ENCODE measurements at places on chromosomes 7 and 10.
A peak's percentile ranks its signal among the peaks of the same experiment; 100 is the strongest.

GRCh38 chr10:121448766-121449421 is 149.3 kb downstream of the FGFR2 start:
- no peaks in the 10 kb centered on the region for H3K4me1 ChIP-seq
- no peak overlapping the region for H3K27ac ChIP-seq
- no peak for DNase-seq
- H3K4me3 ChIP-seq, result no peak overlapping the region

- H3K36me3 ChIP-seq, result no peaks in the 10 kb centered on the region
- peaks cover 2% of the 10 kb centered on the region for H3K4me1 ChIP-seq
- no peak overlapping the region for H3K27ac ChIP-seq
- no peak overlapping the region for H3K4me3 ChIP-seq
- no peak for DNase-seq
Measured at GRCh38 chr7:100441641-100442535, 5.6 kb upstream of the PPP1R35 start.

DNA sequence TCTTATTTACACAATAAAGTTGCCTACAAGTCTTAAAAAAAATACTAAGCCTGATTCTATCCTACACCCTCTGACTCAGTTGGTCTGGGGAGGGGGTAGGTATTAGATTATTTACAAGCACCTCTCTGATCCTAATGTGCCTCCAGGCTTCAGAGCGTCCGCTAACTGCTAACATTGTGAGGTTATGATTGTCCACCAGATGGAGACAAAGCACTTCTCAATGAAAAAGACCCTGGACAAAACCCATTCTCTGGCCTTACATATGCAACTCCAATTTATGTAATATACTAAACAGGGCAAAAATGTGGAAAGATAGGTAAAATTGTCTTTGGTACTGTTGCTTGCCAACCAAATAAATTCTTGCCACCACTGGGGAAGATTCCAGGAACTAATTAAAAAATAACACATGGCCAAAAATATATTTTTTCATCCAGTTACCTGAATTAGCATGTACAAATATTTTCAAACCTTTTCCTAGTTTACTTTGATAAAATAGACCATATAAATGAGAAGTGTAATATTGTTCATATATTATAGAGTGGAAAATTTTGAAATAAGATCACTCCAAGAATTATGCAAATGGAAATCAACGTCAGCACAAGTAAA is 92.4 kb downstream of the KIF20B start:
- DNase-seq, result no peak
- no peaks in the 10 kb centered on the region for H3K4me1 ChIP-seq
- H3K27me3 ChIP-seq, result no peaks in the 10 kb centered on the region
- no peak overlapping the region for H3K4me3 ChIP-seq

DNA sequence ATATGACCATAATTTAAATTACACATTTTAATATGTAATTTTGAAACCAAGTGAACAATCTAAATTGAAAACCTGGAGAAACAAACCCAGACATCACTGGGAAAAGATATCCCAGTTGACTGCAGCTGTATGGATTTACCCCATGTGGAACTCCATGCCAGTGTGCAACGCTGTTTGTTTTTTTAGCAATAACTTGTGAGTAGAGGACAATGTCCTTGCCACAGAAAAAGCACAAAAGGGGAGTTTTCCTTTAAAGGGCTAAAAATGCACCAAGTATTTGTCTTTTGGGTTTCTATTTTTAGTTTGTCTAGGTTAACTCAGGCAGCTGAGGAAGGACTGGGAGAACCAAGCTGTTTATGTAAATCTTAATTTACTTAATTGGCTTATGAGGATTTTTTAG is 15.1 kb upstream of the COL17A1 start:
- H3K27ac ChIP-seq, result no peak overlapping the region
- no peaks in the 10 kb centered on the region for H3K36me3 ChIP-seq
- H3K4me3 ChIP-seq, result no peak overlapping the region
- no peaks in the 10 kb centered on the region for H3K27me3 ChIP-seq

DNA sequence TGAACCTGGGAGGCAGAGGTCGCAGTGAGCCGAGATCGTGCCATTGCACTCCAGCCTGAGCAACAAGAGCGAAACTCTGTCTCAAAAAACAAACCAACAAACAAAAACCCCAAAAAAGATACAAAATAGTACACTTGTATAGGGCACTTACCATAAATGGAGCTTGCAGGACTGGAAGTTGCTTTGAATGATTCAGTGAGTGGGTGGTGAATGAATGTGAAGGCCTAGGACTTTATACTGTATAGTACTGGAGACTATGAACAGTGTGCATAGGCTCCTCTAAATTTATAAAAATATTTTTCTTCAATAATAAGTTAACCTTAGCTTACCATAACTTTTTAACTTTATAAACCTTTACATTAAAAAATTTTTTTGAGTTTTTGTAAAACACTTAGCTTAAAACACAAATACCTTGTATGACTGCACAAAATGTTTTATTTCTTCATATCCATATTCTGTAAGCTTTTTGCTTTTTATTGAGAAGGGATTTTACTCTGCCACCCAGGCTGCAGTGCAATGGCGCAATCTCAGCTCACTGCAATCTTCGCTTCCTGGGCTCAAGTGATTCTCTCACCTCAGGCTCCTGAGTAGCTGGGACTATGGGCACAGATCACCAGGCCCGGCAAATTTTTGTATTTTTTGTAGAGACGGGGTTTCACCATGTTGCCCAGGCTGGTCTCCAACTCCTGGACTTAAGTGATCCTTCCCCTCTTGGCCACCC is 6.9 kb upstream of the H2AZ2 start:
- no peak overlapping the region for H3K4me3 ChIP-seq
- DNase-seq, result no peak
- no peaks in the 10 kb centered on the region for H3K36me3 ChIP-seq
- no peak overlapping the region for H3K27ac ChIP-seq
- no peaks in the 10 kb centered on the region for H3K4me1 ChIP-seq
- H3K27me3 ChIP-seq, result no peaks in the 10 kb centered on the region

DNA sequence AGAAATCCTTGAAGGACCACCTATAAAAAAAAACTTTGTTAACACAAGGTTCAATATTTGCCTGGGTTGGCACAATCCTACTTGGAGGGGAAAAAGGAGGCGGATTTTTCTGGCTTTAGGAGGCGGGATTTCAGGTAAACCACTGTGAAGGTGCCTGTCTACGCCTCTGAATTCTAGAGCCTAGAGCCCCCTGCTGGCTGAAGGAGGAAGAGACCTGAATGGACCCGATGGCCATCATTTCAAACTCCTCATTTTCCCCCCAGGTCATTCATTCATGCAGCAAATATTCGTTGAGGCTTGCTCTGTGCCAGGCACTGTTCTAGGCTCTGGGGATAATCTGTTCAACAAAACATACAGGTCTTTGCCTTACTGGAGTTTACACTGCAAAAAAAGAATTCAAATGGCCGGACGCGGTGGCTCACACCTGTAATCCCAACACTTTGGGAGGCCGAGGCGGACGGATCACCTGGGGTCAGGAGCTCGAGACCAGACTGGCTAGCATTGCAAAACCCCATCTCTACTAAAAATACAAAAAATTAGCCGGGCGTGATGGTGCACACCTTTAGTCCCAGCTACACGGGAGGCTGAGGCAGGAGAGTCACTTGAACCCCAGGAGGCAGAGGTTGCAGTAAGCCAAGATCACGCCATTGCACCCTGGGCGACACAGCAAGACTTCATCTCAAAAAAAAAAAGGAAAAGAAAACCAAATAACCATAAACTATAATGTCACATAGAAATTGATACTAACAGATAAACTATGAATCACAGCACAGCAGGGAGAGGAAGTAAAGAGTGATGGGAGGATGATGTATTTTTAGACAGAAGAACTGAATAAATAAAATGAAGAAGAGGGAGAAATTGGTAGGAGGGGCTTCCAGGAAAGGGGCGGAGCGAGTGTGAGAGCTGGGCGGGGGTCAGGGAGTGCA is 90.1 kb upstream of the NFE2L3 start:
- no peak overlapping the region for H3K27ac ChIP-seq
- DNase-seq, result no peak
- no peaks in the 10 kb centered on the region for H3K36me3 ChIP-seq
- H3K4me3 ChIP-seq, result no peak overlapping the region

- H3K27ac ChIP-seq, result no peak overlapping the region
- no peaks in the 10 kb centered on the region for H3K36me3 ChIP-seq
- no peaks in the 10 kb centered on the region for H3K27me3 ChIP-seq
- peak; percentile 47 for DNase-seq
Measured at GRCh38 chr7:50480797-50481196, 30.6 kb upstream of the FIGNL1 start.

DNA sequence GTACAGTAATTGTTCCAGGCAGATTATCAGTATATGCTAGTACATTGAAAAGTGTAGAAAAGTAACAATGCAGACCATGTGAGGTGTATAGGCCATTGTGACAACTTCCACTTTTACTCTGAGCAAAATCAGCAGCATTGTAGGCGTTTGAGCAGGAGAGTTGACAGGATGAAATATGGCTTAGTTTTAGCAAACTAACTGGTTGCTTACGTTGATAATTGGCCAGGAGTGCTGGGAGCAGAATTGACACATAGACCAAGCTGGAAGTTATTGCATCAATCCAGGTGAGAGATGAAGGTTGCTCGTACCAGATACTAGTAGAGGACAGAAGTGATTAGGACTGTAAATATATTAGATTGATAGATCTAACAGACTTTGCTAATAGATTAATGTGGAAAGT is 46.0 kb downstream of the LCOR start:
- no peak overlapping the region for H3K27ac ChIP-seq
- H3K27me3 ChIP-seq, result no peaks in the 10 kb centered on the region
- no peaks in the 10 kb centered on the region for H3K36me3 ChIP-seq
- peaks cover 51% of the 10 kb centered on the region for H3K4me1 ChIP-seq
- H3K4me3 ChIP-seq, result no peak overlapping the region
- no peak for DNase-seq

DNA sequence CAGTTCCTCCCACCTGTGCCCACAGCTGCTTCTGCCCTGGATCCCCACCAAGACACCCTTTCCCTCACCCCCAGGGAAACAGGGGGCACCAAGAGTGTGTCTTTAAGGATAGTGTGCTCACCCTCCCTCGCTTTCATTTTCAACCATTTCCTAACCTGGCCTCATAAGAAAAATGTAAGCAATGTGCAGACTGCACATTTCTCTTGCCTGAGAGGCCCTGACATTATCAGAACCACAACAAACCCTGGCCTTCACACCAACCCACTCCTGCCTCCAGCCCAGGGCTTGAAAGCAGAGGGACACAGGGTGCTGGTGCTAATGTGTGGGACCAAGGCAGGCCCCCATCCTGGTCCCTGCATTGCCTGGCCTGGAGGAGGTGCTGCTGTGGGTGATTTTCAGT is 11.0 kb upstream of the IMPDH1 start:
- no peaks in the 10 kb centered on the region for H3K4me1 ChIP-seq
- no peak for DNase-seq
- no peaks in the 10 kb centered on the region for H3K27me3 ChIP-seq

- H3K4me3 ChIP-seq, result no peak overlapping the region
- H3K36me3 ChIP-seq, result no peaks in the 10 kb centered on the region
- H3K4me1 ChIP-seq, result peaks cover 71% of the 10 kb centered on the region
- no peak overlapping the region for H3K27ac ChIP-seq
- DNase-seq, result no peak
- no peaks in the 10 kb centered on the region for H3K27me3 ChIP-seq
Measured at GRCh38 chr7:17932770-17933169, 7.5 kb downstream of the SNX13 start.

DNA sequence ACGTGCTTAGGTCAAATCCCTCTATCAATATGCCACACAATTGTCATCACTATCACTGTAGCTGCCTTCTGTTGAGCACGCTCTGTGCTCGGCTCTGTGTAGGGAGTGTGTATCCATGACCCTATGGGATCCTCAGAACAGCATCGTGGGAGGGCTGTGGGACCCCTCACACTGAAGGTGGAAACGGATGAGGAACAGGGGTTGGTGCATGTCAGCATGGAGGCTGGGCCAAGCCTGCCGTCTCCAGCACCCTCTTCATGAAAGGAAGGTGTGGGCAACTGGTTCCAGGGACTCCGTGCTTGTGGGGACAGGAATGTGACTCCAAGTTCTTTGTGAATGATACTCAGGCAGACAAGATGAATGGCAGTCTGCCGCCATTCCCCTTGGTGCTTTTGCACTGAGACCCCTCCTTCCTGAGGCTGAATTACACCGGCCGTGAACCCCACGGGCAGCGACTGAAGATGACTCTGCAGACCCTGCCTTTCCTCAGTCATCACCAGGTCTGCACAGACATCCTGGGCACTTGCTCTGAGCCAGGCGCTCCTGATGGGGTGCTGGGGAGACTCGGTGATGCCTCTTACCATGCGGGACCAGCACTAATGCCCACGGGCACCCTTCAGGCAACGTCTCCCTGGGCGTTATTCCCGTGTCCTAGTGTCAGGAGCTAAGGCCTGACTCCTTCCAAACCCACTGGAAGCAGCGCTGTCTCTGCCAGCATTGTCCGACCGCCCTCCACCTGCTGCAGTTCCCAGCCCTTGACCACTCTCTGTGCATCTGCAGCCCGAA is 495.2 kb downstream of the TCERG1L start:
- H3K27ac ChIP-seq, result no peak overlapping the region
- no peaks in the 10 kb centered on the region for H3K27me3 ChIP-seq
- no peak overlapping the region for H3K4me3 ChIP-seq
- no peaks in the 10 kb centered on the region for H3K36me3 ChIP-seq
- peak; percentile 53 for DNase-seq

- no peak for DNase-seq
- no peaks in the 10 kb centered on the region for H3K36me3 ChIP-seq
- H3K27ac ChIP-seq, result no peak overlapping the region
- H3K4me1 ChIP-seq, result no peaks in the 10 kb centered on the region
- no peak overlapping the region for H3K4me3 ChIP-seq
- H3K27me3 ChIP-seq, result no peaks in the 10 kb centered on the region
Measured at GRCh38 chr7:96045919-96046318, 273.6 kb downstream of the DYNC1I1 start.

DNA sequence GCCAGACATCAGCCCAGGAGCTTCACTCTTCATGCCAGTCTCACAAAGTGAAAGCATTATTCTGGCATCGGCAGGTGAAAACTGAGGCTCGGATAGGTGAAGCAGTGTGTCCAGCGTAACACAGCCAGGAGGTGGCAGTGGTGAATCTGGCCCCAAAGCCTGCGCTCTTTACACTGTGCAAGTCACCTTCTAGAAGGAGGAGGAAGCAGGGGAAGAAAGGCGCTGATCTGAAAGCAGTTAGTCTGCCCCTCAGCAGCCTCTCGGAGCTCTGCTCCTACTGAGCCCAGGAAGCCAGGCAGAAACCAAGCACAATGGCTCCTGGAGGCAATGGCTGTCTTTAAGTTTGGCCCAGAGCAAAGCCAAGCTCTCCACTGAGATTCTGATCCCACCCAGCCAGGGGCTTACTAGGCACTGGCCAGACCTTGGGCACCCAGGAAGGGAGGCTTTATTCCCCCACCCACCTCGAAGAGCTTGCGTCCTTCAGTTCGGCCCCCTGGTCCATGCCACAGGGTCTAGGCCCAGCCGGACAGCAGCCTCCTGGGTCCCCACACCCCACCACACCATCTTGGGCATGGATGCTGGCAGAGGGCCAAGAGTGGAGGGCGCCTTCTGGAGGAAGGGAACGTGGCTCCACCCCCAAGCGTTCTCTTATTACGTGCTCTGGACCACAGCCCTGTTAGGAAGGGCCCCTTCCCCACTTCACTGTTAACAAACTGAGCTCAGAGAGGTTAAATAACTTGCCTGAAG is 104.5 kb downstream of the GRID1 start:
- H3K4me3 ChIP-seq, result no peak overlapping the region
- no peaks in the 10 kb centered on the region for H3K4me1 ChIP-seq
- DNase-seq, result no peak
